ENCODE measurements at places on chromosomes 11 and 22.

DNA sequence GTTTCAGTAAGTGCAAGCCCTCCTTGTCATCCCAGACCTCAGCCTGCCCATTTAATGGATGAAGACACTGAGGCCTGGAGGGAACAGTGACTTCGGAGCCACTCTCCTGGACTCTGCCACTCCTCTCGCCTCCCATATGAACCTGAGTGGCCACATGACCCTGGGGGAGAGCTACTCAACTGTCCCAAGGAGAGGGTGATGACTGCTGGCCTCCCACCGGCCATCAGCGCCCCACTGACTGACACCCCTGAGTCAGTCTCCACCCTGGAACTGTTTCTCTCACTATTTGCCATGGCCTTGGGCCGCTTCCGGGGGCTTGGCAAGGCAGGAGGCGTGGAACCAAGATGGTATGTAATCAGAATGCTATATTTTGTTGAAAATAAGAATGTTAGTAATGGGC is 17.1 kb downstream of the LRP5 start:
- no peak for DNase-seq

- no peak for DNase-seq
Observed at GRCh38 chr22:27065279-27065678, 407.9 kb downstream of the MIAT start.

DNA sequence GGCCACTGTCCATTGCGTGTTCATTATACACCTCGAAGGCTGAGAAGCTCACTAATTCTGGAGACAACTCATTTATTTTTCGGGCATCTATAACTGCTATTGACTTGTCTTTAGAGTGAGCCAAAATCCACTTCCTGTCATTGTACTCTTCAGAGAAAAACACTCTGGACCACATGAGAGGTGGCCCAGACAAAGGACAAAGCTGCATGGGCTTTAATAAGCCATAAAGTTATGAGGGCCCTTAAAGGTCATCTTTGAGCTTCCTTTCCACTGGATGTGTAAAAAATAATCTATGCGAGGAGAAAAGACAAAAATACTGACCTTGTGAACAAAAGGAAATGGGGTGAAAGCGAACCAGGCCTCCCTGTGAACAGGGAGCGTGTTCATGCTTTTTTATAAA is 63.5 kb upstream of the ZC3H12C start:
- DNase-seq, result no peak

GRCh38 chr22:36787204-36787988 is 11.5 kb upstream of the IFT27 start:
- no peak for DNase-seq

- DNase-seq, result peak; percentile 31
Observed at GRCh38 chr11:74929431-74930363, 19.2 kb downstream of the XRRA1 start.

- no peak for DNase-seq
Observed at GRCh38 chr11:14588681-14589080, 54.9 kb upstream of the PDE3B start.

GRCh38 chr11:68148071-68148805 is 27.1 kb upstream of the CHKA start:
- no peak for DNase-seq

GRCh38 chr11:65159012-65159411 is 11.0 kb upstream of the SPDYC start:
- DNase-seq, result no peak

GRCh38 chr11:68525930-68526329 is 65.4 kb downstream of the PPP6R3 start:
- no peak for DNase-seq

DNA sequence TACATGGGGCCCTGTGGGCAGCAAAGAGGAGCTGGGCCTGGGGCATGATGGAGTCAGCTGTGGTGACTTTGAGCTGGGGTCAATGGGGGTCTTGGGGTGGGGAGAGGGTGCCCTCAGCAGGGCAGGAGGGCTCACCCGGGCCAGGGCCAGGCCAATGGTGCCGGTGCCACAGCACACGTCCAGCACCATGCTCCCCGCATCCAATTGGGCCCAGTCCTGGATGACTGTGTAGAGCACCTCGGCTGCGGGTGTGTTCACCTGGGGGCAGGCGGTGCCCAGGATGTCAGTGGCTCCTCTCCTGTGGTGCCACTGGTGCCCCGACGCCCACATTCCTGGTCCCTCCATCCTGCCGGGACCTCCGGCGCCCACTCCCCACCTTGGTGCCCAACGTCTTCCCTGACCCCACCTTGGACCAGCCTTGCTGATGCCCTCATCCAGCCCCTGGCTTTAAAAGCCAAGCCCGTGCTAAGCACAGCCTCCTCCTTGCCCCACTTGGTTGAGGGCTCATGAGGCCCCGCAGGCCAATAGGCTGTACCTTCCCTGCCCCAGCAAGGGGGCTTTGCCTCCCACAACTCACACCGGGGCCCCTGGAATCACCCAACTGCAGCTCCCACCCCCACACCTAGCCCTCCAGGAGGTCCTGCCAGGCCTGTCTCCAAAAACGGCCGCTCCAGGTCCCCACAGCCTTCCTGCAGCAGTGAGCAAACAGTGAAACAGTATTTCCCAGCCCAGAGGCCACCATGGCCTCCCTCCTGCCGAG is 2.2 kb upstream of the RANBP1 start:
- no peak for DNase-seq

- no peak for DNase-seq
Observed at GRCh38 chr11:69911310-69912160, 92.3 kb upstream of the FGF3 start.

Measured in activated CD4-positive, alpha-beta T cell treated with anti-CD3 and anti-CD28 coated beads for 1 hour (primary cell).